CD4-positive, CD25-positive, alpha-beta regulatory T cell (primary cell): ENCODE measurements at places on chromosomes 2 and 18.

DNA sequence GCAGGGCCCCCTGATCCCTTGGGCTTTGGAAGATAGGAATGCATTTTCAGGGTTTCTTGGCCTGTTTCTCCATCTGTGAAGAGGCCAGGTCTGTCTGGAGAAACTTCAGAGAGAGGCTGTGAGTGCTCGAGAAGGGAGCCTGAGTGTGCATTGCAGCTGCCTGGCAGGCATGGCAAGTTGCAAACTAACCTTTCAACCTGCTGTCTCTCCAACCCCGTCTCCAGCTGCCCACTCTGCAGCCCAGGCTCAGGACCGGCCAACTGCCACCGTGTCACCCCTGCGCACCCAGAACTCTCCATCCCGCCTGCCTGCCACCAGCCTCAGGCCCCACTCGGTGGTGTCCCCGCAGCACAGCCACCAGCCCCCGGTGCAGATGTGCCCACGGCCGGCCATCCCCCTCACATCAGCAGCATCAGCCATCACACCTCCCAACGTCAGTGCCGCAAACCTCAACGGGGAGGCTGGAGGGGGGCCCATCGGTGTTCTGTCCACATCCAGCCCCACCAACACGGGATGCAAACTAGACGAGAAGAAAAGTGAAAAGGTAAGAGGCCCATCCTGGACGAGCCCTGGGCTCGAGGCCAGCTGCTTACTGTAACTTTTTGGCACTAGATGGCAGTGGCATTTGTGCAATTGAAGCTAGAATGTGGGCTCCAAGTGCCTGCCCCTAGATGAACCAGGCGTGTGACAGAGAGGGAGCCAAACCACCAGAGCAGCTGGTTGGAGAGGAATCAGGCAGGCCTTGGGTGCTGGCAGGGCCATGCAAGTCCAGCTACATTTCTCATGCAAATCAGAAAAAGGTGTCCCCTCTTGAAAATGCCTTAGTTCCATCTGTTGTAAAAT, 164.6 kb downstream of the SEPTIN10 start:
- DNase-seq, result no peak

DNA sequence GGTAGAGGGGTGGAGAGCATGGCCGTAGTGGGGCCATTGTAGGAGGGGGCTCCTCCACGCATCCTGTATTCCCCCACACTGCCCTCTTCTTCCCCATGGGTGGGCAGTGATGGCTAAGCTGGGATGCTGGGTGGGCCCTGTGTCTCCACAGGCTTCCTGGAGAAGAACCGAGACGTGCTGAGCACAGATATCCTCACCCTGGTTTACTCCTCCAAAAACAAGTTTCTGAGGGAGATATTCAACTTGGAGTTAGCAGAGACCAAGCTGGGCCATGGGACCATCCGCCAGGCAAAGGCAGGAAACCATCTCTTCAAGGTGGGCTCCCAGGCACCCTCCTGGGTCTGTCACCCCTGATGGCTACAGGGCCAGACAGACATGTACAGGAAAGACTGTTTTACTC, 52.8 kb downstream of the MYO7B start:
- no peak for DNase-seq

- DNase-seq, result no peak
Measured at GRCh38 chr2:130949954-130950353, 113.2 kb downstream of the ARHGEF4 start.

DNA sequence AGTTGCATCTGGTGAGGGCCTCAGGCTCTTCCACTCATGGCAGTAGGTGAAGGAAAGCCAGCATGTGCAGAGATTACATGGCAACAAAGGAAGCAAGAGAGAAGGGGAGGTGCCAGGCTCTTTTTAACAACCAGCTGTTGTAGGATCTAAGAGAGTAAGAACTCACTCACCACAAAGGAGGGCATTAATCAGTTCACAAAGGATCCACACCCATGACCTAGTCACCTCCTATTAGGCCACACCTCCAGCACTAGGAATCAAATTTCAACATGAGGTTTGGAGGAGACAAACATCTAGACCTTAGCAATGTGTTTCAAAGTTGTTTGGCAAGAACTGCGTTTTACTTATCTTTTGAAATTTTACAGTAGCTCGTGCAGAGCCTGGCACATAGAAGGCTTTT, 20.5 kb upstream of the REG3A start:
- no peak for DNase-seq

- DNase-seq, result peak; percentile 49
Measured at GRCh38 chr18:3402982-3403451, 47.0 kb upstream of the TGIF1 start.

GRCh38 chr2:161170377-161170776, 10.1 kb downstream of the TANK start:
- DNase-seq, result no peak

GRCh38 chr2:28232295-28232694, 160.4 kb upstream of the FOSL2 start:
- DNase-seq, result no peak

DNA sequence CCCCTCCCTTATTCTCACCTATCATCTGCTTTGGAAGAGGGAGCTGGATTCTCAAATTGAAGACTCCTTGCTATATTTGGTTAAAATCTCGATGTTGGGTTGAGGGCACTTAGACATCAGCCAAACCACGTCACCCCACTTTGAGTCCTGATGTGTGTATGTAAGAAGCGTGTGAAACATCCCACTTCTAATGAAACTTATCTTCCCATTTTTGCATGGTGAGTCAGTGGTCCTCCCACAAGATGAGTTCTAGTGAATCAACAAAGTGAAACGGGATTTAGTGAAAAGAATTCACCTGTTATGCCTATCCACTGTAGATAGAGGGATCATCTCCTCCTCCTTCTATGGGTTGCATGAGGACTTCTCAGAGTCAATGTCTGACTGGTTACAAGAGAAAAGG, 51.4 kb upstream of the SPRED2 start:
- no peak for DNase-seq

GRCh38 chr2:190879474-190880377, 895 bp upstream of the GLS start:
- peak; percentile 35 for DNase-seq

DNA sequence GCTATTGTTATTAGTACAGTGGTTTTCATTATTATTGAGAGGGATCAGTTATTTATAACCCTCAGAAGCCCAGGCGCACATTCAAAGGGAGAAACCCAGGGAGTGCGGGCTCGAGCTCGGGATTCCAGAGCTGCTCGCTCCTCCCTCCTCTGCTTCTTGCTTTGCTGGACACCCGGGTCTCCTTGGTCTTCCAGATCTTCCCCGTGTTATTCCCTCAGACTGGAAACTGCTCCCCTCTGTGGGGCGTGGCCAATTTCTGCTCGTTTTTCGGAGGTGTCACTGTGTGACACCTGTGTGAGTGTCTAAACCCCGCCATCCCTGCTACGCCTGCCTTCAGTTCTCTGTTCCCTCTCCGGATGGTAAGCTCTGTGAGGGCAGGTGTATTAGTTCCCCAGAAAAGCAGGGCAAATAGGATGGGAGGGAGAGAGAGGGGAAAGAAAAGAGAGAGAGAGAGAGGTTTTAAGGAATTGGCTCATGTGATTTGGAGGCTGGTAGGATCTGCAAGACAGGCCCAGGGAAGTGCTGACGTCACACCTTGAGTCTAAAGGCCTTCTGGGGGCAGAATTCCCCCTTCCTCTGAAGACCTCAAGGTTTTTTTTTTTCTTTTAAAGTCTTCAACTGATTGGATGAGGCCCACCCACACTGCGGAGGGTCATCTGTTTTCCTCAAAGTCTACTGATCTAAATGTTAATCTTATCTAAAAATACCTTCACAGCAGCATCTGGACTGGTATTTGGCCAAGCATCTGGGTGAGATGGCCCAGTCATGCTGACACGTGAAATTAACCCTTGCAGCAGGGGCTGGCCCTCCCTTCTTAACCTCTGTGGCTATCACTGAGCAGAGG, 457.3 kb upstream of the ID2 start:
- DNase-seq, result no peak

DNA sequence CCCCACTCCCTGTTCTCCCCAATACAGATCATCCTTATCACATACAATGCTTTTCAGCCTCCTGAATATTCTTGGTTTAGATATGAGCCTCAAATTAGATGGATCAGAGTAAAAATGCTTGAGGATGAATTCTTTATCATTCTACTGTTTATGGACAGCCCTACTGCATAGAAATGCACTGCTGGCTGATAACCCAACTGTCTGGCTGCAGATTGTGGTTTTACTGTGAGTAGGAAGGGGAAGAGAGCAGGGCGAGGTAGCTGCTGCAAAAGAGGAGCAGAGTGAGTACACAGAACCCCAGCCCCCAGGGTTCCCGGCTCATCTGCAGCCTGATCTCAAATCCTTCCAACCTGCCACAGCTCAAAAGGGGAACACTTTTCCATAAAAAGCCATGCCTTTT, 29.4 kb upstream of the NCOA1 start:
- no peak for DNase-seq

GRCh38 chr18:78607221-78607620, 372.4 kb upstream of the SALL3 start:
- DNase-seq, result no peak

DNA sequence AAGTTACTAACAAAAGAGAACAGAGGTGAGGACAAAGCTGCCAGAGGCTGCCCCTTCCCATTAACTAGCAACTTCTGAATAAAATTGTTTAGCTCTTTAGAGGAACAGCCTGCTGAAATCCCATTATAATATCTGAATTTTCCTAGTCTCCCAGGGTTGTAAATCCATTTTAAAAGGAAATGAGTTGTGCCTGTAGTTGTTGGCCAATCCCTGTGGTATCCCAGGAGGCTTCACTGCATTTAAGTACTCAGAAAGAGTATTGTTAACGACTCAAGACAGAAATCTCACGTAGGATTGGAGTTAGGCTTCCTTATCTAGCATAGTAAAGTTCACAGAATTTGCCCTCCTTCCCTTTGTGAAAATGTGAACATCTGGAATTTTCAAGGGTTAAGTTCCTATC, 8.9 kb downstream of the LAPTM4A start:
- DNase-seq, result no peak

DNA sequence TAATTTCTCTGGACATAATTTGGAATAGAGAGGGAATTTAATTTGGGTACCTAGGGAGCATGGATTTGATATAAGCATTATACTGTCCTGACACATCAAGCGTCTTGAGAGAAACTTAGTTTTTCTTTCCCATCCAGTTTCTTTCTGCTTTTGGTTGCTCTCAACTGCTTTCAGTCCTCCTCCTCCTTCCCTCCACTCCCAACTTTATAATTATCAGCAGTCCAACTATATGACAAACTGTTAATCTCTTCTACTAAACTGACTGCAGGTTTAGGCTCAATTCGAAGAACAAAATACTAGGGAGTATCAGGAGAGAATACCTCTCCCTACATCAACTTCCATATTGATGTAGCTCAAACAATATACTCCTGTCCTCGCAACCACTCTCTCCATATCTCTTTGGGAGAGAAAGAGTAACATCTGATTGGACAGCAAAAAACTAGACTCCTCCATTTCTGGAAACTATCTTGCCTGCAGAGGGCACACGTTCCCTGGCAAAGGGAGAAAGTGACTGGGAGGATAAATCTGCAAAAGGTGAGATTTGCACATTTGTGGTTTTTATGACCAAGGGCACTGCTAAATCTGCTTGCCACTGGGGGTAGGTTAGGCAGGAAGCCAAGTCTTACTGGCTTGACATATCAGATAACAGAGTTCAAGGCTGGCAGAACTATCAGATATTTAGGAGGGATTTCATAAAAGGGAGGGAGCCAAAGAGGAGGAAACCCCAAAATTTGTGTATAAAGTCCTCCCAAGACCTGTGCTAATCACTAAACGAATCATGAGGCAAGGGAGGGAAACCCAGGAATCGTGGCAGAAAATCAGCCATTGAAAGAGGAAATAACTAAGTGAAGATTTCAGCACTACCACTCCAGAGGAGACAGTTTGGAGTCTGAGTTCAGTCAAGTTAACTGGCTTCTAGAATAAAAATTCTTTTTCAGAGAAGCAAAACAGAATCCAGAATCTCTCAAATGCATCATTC, 40.0 kb downstream of the ICA1L start:
- peak; percentile 81 for DNase-seq

GRCh38 chr2:238841542-238842164, 6.2 kb upstream of the TWIST2 start:
- no peak for DNase-seq

- DNase-seq, result no peak
Measured at GRCh38 chr2:133579274-133579673, 11.0 kb upstream of the NCKAP5 start.

- no peak for DNase-seq
Measured at GRCh38 chr18:36653141-36653869, 175.5 kb downstream of the TPGS2 start.

DNA sequence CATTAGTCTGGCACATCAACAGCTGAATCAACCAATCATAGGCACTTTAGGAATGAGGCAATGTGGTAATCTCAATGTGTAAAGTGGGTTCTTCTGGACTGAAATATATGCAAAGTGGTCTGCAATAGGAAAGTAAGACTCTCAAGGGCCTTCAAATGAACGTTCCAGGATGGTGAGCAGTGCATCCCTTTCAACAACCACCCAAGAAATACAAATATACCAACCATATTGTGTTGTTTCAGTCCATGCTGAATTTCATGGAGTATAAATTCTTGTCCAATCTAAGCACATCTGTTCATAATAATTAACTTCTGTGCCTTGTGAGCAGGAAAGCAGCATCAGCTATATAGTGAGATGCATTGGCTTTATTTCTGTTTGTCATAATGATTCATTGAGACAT, 556.2 kb downstream of the THSD7B start:
- no peak for DNase-seq

GRCh38 chr18:67875944-67876343, 359.4 kb upstream of the DSEL start:
- no peak for DNase-seq

GRCh38 chr18:63858456-63858855, 29.0 kb upstream of the SERPINB2 start:
- DNase-seq, result no peak

DNA sequence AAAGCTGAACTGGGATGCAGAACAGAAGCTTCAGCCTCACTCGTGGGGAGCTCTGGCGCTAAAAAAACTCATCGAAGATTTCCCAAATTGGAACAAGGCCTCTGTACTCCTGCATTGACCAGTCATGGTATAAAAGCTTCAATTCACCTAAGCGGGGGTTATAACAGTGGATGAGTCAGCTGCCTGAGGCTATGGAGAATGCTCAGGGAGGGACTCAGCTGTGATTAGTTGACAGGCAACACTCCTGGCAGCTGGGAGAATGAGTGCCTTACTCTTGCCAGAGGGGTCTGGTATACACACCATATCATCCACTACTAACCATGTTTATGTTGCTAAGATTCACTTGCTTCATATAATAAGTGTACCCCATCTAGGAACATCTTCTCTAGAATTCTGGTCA, 350.6 kb upstream of the VRK2 start:
- no peak for DNase-seq

- no peak for DNase-seq
Measured at GRCh38 chr2:185375731-185376130, 362.9 kb upstream of the FSIP2 start.
